ENCODE measurements at places on chromosomes 13 and 19.

DNA sequence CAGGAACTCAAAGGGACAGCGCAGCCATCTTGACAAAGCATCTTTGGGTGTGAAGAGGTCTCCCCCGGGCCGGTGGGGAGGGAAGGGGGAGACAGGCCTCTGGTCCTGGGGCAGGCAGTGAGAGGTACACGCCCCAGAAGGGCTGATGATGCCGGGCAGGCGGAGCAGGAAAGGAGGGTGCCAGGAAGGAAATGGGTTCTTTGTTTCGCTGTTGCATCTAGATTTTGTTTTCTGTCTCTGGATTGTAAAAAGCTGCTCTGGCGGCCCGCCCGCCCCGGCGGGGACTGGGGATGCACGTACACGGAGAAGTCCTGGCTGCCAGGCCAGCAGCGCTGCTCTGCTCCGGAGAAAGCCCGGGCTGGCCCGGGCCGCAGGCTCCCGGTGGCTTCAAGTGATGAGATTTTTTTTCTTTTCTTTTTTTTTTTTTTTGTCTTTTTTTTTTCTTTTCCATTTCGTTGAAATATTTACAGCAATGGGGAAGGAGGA, 13.2 kb upstream of the ASF1B start:
- no peak for DNase-seq

DNA sequence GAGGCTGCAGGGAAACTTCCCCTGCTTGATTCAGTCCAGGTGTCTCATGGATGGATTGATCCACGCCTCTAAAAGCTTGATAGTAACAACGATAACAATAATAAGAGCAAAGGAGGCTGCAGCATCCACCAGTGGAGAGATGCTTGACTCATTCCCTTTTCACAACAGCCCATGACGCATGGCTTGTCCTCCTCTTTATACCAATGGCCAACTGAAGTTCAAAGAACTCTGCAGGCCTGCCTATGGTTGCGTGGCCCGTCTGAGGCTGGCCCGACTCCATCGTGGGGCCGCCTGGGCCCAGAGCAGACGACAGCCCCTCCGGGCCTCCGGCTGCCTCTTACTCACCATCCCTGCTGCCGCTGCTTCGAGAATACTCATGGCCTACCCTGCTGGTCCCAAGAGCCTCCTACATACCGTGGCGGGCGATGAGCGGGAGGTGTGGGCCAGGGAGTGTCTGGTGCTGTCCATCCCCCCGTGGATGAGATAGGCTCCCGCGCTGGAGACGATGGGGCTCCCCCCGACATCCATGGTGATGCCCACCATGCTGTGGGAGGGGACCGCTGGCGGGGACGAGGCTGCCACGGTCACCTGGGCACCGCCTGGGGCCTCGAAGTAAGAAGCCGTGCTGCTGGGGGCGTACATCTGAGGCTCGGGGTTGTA, 61.8 kb upstream of the RANBP3 start:
- no peak for DNase-seq

DNA sequence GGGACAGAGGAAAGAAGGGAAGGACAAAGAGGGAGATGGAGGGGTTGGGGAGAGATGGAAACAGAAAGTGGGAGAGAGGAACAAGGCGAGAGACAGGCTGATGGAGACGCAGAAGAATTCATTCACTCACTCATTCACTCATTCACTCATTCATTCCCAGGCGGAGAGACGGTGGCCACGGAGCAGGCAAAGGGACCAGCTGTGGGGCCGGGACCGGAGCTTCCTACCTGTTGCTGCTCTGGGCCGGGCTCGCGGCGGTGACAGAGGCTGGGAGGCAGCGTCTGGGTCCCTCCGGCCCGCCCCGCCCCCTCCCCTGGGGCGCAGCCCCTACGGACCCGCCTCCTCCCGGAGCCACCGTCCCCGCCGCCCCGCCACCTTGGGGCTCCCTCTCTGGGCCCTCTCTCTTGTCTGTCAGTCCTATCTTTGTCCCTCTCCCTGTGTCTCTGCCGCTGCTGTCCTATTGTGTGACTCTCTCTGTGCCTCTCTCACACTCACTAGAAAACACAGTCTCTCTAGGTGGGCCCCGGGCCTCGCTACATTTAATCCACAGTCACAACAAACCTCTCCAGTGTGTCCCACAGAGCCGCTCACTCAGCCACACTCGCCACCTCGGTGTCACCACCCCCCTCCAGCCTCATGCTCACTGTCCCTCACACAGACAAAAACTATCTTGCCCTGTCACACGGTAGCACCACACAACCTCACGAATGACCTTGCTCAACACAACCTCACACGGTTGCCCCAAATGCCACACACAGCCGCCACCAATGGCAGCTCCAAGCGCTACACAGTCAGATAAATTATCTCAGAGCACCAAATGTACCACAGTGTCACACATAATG, at the start of gene GNG8:
Gene GNG8, minus strand, starts transcription at position 283 of the 842 bp plus-strand sequence. CDS start 1,520 bp downstream, outside the sequence.
- no peak for DNase-seq

DNA sequence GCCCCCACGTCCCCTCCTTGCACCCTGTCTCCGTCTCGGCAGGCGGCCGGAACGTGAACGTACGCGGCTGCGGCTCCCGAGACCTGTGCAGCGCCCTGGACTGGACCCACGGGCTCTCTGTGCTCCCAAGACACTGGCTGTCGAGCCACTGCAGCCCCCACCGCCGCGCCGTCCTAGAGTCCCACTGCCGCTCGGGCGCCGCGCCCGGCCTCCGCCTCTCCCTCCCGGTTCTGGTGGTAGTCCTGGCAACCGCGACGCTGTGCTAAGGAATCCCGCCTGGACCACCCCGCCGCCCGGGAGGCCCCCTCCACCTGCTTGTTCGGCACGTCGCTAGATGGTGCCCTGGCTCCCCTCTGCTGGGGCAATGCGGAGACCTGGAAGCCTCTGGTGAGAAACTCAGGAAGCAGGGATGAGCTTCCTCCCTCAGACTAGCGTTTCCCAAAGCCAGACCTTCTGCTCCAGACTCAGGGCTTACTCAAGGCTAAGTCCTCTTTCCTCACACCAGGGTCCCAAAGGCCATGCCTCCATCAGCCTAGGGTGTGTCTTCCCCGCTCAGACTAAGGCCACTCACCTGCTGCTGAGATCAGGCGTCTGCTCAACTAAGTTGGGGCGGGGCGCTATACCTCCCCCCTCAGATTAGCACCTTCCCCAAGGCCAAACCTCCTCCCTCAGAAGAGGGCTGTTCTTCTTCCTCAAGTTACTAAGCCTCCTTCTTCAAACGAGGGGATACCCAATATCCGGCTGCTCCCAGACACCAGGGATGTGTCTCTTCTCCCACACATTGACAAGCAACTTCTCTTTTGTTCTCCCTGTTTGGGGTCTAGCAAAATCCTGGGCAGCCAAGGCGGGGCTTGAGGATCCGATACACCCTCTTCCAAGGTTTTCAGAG, 16.1 kb upstream of the IRGC start:
- DNase-seq: no peak

GRCh38 chr13:88153353-88153752, 482.2 kb downstream of the SLITRK5 start:
- no peak for DNase-seq

GRCh38 chr13:87042946-87043345, 628.2 kb upstream of the SLITRK5 start:
- peak; percentile 71 for DNase-seq

DNA sequence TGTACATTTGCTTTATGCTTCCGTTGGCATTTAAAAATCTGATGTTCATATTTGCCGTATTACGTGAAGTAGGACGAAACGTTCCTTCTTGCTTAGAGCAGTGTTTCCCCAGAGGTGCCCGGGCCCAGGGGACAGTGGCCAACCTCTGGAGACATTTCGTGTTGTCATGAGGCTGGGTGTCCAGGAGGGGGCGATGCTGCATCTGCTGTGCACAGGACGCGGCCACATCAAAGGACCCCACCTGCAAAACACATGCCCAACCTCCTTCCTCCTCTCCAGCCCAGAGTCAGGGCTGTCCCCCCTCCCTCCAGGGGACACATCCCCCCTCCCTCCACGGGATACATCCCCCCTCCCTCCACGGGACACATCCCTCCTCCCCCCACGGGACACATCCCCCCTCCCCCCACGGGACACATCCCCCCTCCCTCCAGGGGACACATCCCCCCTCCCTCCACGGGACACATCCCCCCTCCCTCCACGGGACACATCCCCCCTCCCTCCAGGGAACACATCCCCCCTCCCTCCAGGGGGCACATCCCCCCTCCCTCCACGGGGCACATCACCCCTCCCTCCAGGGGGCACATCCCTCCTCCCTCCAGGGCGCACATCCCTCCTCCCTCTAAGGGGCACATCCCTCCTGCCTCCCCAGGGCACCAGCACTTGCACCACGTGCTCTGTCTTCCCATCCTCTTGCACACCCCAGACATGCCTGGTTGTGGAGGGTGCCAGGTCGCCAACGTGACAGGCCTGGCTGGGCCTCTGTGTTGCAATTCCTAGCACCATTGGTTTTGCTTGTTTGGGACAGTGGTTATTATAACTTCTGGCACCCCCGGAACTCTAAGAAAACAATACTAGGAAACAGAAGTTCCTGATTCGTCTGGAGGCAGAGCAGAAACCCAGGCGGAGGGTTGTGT, 46.7 kb downstream of the GAS6 start:
- DNase-seq: peak; percentile 81

- peak; percentile 93 for DNase-seq
Measured at GRCh38 chr19:42455621-42456081, 12.9 kb upstream of the CXCL17 start.

- DNase-seq: no peak
Measured at GRCh38 chr13:51742031-51742430, 61.9 kb downstream of the DHRS12 start.

- no peak for DNase-seq
Measured at GRCh38 chr13:28872427-28873176, 52.5 kb downstream of the MTUS2 start.

Measured in PC-3 (cell line).